ENCODE measurements at places on chromosomes 5 and 9. TPM values are rescaled to one million over a fixed set of nuclear protein-coding genes. Genes with fewer than 3 reads are reported as not detected.
A peak's percentile ranks its signal among the peaks of the same experiment; 100 is the strongest.

SPINK4 gene
- total RNA-seq: not detected

PCDHA8 gene
- not detected for total RNA-seq

IL4 gene
- total RNA-seq: not detected

DNA sequence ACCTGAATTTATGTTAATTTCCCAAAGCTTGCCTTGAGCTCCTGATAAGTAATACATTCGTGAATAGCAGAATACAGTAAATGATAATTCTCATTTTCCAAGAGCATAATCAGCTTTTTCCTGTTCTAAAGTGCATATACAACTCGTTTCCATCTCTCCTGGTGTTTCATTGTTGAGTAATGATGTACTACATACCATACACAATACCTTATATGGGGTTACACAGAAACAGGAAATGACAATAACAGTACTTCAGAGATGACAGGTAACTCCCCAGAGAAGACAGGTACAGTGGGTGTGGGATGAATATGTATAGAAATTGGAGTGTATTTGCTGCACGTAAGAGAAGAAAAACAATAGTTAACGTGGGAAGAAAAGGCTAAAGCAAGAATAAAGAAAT lies 287.1 kb downstream of the TENT4A start:
- no peak for DNase-seq

SLC4A9 gene
- total RNA-seq: 0.17 TPM

DPM2 gene
- total RNA-seq: 54.2 TPM

- DNase-seq: no peak
Measured at GRCh38 chr5:80346055-80346454, 26.3 kb downstream of the SPZ1 start.

PCDHA5 gene
- not detected for total RNA-seq

GRCh38 chr9:71921190-71921814 lies 9.9 kb downstream of the C9orf85 start:
- no peak for DNase-seq

GRCh38 chr5:122586351-122586750 lies 188.5 kb upstream of the SNX2 start:
- no peak for DNase-seq

GNPDA1 gene
- 38.2 TPM for total RNA-seq

RNF183 gene
- 0.14 TPM for total RNA-seq

IL17B gene
- not detected for total RNA-seq

GRCh38 chr5:142122121-142122520 lies 13.5 kb downstream of the NDFIP1 start:
- no peak for DNase-seq

- DNase-seq: no peak
Measured at GRCh38 chr5:110899566-110900412, 161.0 kb downstream of the SLC25A46 start.

GRCh38 chr9:68457803-68458202 lies 82.9 kb downstream of the TMEM252 start:
- no peak for DNase-seq

PCDHAC2 gene
- not detected for total RNA-seq

DNA sequence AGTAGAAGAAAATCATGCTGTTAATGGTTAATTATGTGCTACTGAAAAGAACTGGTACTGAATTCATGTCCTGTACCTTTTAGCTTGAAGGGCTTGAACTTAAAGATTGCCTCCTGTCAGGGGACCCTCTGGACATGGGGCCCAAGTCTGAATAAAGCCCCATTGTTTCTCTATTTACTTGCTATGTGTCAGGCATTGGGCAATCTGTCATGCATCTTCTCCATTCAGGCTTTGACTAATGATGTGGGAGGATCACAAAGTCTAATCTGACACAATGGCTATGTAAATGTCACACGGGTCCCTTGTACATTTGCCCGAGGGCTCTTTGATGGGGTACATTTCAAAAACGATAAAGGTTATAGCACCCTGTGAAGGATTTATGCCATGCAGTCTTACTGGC lies 64.0 kb upstream of the TUSC1 start:
- no peak for DNase-seq

DNA sequence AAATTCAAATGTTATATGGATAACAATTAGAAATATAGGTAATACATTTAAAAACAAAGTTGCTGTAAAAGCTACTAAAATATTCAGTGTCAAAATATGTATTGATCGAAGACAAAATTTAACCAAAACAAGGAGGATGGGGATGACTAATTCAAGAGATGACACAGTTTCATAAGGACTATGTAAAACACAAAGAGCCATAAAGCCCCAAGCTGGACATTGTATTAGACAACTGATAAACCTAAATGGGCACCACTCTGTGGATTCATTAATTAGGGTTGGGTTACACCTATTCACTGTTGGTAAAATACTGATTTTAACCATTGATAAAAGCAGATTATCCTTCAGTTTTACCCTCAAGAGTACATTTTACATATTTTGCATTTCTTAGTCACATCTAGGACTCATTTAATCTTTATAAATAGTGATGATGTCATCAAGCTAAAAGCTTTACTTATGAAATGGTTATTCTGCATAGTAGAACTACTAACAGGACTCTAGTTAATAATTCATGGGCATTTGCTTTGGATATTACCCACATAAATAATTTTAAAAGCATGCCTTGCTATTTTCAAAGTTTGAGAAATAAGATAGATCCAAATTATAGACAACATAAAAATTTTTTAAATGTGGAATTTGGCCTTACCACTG lies 13.7 kb downstream of the TUT7 start:
- DNase-seq: no peak

GRCh38 chr5:135472141-135472540 lies 20.0 kb upstream of the TIFAB start:
- no peak for DNase-seq

DNA sequence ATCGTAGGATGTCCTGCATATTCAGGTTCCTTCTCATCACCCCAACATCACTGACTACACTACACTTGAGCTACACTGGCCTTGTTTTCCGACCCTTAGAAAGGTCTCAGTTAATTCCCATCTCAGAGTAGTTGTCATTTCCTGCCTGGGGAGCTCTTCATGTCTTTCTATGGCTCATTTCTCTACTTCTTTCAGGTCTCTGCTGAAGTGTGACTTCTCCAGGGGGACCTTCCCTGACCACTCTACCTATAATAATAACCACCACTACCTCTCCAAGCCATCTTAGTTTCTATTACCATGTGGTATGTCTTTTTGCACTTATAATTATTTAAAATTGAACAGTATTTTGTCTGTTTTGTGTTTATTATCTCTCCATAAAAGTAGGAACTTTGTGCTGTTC lies 113.2 kb downstream of the STARD4 start:
- no peak for DNase-seq

SLC45A2 gene
- total RNA-seq: 0.40 TPM

CSF2 gene
- total RNA-seq: 1.1 TPM

NMUR2 gene
- total RNA-seq: not detected

KIF24 gene
- total RNA-seq: 6.6 TPM

GRCh38 chr9:117821954-117822353 lies 117.8 kb downstream of the TLR4 start:
- no peak for DNase-seq

DNA sequence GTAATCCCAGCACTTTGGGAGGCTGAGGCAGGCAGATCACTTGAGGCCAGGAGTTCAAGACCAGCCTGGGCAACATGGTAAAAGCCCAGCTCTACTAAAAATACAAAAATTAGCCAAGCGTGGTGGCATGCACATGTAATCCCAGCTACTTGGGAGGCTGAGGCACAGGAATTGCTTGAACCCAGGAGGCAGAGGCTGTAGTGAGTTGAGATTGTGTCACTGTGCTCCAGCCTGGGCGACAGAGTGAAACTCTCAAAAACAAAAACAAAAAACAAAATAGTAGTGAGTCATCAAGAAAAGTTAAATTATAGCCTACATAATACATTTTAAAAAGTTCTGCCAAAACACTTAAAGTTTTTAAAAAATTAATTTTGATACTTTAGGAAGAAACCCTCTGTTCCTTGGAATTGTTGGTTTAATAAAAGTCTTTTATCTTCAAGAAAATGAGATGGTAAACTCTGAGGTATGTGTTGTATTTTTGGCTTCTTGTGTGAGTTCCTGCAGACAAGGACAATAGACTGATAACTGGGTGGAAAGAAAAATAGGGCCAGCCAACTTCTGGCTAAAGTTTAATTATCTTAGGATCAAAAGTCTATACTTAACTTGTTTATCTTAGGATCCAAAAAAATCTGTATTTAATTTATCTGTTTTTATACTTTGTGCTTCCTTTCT lies 9.3 kb downstream of the RUSC2 start:
- DNase-seq: no peak

MED27 gene
- total RNA-seq: 18.5 TPM

DNA sequence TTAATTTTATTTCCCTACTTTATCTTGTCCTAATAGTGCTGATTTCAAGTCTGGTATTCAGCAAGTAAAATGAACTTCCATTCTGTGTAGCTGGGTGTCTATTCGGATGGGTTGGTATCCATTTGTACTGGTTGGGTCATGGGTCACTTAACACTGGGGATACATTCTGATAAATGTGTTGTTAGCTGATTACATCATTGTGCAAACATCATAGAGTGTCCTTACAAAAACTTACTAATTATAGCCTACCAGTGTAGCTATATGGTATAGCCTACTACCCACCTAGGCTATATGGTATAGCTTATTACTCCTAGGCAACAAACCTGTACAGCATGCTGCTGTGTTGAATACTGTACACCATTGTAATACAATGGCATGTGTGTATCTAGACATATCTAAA lies 1373.7 kb upstream of the DMAC1 start:
- no peak for DNase-seq

GRCh38 chr5:94376672-94377345 lies 241.6 kb downstream of the KIAA0825 start:
- DNase-seq: no peak

- no peak for DNase-seq
Measured at GRCh38 chr9:18077941-18078678, 395.8 kb upstream of the ADAMTSL1 start.

- DNase-seq: no peak
Measured at GRCh38 chr9:123652416-123652815, 277.5 kb downstream of the DENND1A start.

ANKRD55 gene
- 0.19 TPM for total RNA-seq

PCDHGA5 gene
- 0.23 TPM for total RNA-seq

DNA sequence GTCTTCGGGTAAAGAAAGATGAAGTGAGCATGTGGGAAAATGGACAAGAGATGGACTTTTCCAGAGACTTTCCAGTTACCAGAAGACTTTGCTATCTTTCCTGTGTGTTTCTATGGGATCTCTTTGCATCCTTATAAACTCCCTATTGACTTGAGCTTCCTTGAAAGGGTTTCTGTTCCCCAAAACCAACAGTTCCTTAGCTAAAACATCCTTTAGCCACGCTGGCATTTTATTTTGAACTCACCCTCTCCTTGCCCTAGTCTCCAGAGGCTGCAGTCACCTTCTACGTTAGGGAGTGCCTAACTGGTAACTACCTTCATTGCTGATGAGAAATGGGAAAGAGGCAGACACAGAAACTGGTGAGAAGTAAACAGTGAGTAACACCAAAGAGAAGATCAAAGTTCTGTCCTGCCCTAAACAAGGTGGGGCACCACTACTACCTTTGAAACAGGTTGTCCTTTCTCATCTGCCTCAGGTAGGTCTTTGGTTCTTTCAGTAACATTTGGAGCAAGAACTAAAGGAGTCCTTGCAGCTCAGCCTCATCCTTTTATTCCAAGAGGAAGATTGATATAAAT lies 402.9 kb downstream of the ENC1 start:
- no peak for DNase-seq

TAF11L5 gene
- total RNA-seq: not detected

- DNase-seq: peak; percentile 74
Measured at GRCh38 chr9:111525056-111525977, at the start of gene ZNF483. Gene ZNF483, plus strand, starts transcription at chr9:111525179. Its CDS starts 2,217 bp downstream, at chr9:111527396.

NUDT12 gene
- 0.94 TPM for total RNA-seq

GRCh38 chr5:159210210-159210661 lies 883 bp upstream of the RNF145 start:
- DNase-seq: no peak

DNA sequence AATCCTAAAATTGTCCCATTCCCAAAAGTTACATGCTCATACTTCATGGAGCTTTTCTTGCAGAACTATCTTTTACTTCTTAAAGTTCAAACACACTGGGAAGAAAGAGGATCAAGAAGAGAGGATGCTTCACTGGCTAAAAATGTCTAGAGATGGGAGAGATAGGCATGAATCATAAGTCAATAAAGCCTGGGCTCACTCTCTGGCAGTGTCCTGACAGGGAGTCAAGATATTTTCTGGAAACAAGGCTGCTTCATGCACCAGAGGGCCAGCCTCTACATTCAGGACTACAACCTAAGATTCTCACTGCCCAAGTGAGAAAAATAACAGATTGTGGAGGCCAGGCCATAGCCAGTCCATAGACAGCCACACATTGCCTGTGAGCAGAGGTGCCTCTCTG lies 1358.4 kb downstream of the EFNA5 start:
- no peak for DNase-seq

SCGB3A2 gene
- not detected for total RNA-seq

PDE8B gene
- total RNA-seq: 0.23 TPM

MEF2C gene
- total RNA-seq: 0.60 TPM

OLFML2A gene
- total RNA-seq: not detected

DNA sequence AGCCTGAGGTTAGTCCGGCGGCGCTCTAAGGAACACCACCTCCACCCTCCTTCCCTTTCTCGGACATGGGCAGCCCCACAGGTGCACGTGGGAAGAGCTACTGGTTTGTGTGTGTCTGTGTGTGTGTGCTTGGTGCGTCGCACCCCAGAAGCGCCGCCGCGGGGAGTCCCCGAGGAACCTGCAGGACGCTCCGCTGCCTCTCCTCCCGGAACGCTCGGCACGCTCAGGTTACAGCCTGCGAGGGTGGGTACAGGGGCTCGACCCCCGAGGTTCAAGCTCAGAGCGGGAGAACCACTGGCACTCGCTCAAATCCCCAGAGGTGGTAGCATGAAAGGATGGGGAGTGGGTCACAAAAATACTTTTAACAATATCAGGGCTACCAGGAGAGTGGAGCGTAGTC lies 2.0 kb downstream of the ASTN2 start:
- DNase-seq: no peak

DNA sequence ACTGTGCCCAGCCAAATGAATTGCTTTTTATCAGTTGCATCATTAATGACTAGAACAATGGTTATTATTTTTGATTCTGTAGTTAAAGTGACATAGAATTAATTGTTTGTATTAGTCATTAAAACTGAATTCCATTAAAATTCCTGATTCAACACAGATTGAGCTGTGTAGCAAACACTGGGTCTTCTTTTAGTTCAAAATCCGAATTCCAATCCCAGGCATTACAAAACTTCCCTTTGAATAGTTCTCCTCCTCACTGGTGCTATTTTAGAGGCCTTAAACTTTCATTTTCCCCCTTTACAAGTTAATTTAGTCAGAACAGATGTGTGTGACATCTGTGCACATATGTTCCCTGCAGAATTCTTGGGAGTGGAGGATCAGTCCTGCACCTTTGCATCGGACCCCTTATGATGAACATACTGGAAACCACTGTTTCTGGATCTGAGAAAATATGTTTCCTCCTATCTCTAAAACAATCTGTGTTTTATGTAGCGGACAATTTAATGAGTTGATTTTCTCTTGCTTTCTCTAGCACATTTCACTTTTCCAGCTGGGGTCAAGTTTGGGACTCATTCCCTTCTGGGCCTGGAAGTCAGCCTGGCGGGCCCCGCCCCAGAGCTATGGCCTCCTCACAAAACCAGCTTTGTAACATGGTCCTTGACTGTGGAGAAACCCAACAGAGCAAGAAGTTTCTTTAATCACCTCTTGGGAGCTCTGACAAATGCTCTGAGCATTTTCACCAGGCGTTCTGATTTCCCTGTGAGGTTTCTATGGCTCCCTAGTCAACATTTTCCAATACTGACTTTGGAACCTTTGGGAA lies 87.9 kb upstream of the MAMDC2 start:
- no peak for DNase-seq

HACD4 gene
- 17.5 TPM for total RNA-seq

Measured in activated naive CD8-positive, alpha-beta T cell treated with anti-CD3 and anti-CD28 coated beads, Interleukin-2, amount 10 ng/mL, durations not matched to agents 7 days and 5 days (primary cell).